ENCODE measurements at places on chromosomes 11 and 22. TPM values are rescaled to one million over a fixed set of nuclear protein-coding genes. Genes with fewer than 3 reads are reported as not detected.

SPDYC gene
- not detected for total RNA-seq

RASSF10 gene
- total RNA-seq = 0.14 TPM

MTFP1 gene
- 21.4 TPM for total RNA-seq

EFEMP2 gene
- 67.7 TPM for total RNA-seq

KRTAP5-8 gene
- not detected for total RNA-seq

TMEM225 gene
- not detected for total RNA-seq

OR8D4 gene
- total RNA-seq = not detected

MMP8 gene
- total RNA-seq = 0.44 TPM

EEF1G gene
- 1,005 TPM for total RNA-seq

UCP2 gene
- 24.1 TPM for total RNA-seq

GPHA2 gene
- not detected for total RNA-seq

SLC37A2 gene
- total RNA-seq = 3.3 TPM

DEUP1 gene
- not detected for total RNA-seq

CCDC81 gene
- total RNA-seq = 1.2 TPM

CALCA gene
- 0.28 TPM for total RNA-seq

F2 gene
- not detected for total RNA-seq

ANGPTL5 gene
- 1.8 TPM for total RNA-seq

MRPL16 gene
- total RNA-seq = 117 TPM

DEFB131B gene
- total RNA-seq = not detected

GGTLC3 gene
- total RNA-seq = not detected

TTC36 gene
- total RNA-seq = 1.6 TPM

OVCH2 gene
- total RNA-seq = not detected

ASCL2 gene
- total RNA-seq = not detected

ACRV1 gene
- not detected for total RNA-seq

CRACR2B gene
- 18.9 TPM for total RNA-seq

MUC6 gene
- total RNA-seq = not detected

PKP3 gene
- total RNA-seq = 0.32 TPM

CHRM1 gene
- total RNA-seq = not detected

TRIM49 gene
- not detected for total RNA-seq

SDHAF2 gene
- 30.3 TPM for total RNA-seq

TEX12 gene
- total RNA-seq = not detected

TMEM132A gene
- 16.1 TPM for total RNA-seq

APOA5 gene
- total RNA-seq = not detected

CDC45 gene
- 3.1 TPM for total RNA-seq

ALX4 gene
- 0.24 TPM for total RNA-seq

TBX1 gene
- total RNA-seq = 1.5 TPM

CASP5 gene
- not detected for total RNA-seq
